HS-5 (cell line): ENCODE measurements at places on chromosomes 16 and 17.

- no peak for DNase-seq
Observed at GRCh38 chr16:31537362-31538242, 9.9 kb downstream of the AHSP start.

- DNase-seq = peak; percentile 29
Observed at GRCh38 chr17:9839433-9839832, 13.7 kb downstream of the GLP2R start.

GRCh38 chr17:60604686-60605334 is 4.8 kb downstream of the PPM1D start:
- DNase-seq = peak; percentile 68

DNA sequence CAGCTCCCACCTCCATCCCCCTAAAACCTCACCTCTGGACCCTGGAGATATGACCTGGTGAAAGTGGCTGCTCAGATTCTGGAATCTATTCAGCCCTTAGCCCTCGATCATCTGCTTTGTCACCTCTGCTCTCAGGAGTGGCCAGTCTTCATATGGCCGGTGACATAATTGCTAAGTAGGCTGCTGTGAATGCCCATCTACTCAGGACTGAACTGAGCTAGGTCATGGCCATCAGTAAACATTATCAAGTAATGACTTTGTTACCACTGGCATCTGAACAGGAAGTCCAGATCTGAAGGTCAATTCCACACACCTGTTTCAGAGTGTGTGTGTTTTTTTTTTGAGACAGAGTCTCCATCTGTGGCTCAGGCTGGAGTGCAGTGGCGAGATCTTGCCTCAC is 78.6 kb downstream of the CDK5R1 start:
- DNase-seq = no peak

DNA sequence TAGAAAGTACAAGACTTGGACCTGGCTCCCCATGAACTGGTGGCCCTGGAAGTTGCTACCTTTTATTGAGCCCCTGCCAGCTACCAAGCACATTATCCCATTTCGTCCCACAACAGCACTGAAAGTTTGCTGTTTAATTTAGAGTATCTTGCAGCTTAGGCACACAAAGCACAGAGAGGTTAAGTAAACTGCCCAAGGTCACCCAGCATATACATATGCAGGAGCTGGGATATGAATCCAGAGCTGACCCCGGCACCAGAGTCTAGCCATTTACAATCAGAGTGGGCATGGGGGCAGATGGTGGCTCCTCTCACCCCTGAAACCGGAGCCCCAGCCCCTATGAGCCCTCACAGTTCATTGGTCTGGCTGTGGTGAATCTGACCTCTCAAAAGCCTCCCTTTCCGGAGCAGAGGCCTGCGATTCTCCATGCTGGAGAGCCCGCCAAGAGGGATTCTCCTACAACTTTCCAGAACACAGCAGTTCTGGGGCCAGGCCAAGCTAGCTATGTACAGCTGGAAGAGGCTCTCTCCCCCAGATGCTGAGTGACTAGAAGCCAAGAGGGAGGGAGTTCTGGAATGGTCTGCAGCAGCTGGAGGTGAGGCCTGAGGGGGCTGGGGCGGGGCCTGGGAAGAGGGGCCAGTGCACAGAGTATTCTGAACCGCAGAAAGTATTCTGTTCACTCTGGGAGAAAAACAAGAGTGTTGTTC is 58.3 kb downstream of the SREBF1 start:
- no peak for DNase-seq

- no peak for DNase-seq
Observed at GRCh38 chr17:45970659-45971058, 28.4 kb upstream of the STH start.

DNA sequence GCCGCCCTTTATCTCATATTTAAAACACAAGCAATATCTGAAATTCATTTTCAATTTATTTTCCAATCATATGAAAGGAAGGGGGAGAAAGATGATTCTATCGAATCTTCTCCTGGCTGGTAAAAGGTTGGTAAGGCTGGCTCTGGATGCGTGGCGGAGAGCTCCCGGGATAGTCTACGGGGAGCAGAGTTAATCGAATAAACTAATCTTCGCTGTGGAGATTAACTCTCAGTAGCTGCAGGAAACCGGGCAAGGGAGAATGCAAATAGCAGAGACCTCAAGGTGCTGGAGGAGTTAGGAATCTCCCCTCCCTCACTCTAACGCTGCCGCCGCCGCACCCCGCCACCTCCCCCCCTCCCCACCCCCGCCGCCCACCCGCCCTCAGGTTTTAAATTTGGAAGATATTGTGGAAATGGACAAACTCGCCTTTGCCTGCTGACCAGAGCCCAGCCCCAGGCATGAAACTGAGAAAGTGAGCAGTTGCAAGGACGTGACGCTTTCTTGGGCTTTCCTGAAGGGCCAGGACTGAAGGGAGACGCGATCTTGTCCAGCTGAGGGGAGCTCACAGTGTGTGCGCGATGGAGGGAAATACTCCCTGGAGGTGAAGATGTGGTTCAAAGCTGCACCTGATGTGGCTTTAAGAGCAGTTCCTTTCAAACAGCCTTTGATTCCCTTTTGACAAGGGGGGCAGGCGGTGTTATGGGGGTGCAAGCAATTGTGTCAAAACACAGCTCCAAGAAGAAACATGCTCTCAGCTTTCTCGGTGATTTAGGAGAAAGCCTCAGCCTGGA is 308.2 kb upstream of the IRX3 start:
- DNase-seq = no peak

DNA sequence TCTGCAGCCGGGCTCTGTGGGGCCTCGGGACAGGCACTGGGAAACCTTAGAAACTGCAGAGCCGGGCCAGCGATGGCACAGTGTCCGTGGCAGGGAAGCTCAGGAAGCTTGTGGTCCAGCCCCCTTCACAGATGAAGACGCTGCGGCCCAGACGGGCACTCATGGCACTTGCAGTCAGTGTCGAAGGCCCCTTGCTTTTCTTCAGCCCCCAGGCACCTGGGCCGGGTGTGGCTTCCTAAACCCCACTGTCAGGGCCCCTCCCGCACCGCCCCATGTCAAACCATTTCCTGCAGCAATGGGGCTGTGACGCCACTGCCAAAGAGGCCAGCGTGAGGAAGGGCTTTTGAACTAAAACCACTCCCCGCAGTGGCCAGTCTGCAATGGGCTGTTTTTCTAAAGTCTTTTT is 164.0 kb downstream of the LAT start:
- DNase-seq = no peak

- no peak for DNase-seq
Observed at GRCh38 chr16:62194828-62195227, 158.6 kb upstream of the CDH8 start.

GRCh38 chr16:67406111-67406971 is 9.9 kb downstream of the ZDHHC1 start:
- peak; percentile 68 for DNase-seq

GRCh38 chr16:89484041-89484501 is 6.3 kb downstream of the ANKRD11 start:
- no peak for DNase-seq

DNA sequence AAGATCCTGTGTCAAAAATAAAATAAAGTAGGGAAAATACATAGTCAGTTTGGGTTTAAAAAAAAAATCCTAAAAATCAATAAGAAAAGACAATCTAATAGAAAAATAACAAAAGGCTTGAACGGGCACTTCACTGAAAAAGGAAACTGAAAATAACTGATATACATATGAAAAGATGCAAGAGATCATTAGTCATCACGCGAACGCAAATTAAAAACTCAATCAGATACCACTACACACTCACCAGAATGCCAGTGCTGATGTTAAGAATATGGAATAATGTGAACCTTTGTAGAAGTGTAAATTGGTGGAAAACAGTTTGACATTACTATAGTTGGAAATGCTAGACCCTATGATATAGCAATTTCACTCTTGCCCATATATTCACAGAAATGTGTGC is 14.6 kb downstream of the GNGT2 start:
- no peak for DNase-seq

GRCh38 chr17:67280279-67280678 is 35.3 kb upstream of the HELZ start:
- DNase-seq = no peak

GRCh38 chr16:17444658-17445057 is 26.1 kb downstream of the XYLT1 start:
- DNase-seq = no peak

GRCh38 chr16:84583995-84584394 is 33.9 kb downstream of the COTL1 start:
- no peak for DNase-seq

DNA sequence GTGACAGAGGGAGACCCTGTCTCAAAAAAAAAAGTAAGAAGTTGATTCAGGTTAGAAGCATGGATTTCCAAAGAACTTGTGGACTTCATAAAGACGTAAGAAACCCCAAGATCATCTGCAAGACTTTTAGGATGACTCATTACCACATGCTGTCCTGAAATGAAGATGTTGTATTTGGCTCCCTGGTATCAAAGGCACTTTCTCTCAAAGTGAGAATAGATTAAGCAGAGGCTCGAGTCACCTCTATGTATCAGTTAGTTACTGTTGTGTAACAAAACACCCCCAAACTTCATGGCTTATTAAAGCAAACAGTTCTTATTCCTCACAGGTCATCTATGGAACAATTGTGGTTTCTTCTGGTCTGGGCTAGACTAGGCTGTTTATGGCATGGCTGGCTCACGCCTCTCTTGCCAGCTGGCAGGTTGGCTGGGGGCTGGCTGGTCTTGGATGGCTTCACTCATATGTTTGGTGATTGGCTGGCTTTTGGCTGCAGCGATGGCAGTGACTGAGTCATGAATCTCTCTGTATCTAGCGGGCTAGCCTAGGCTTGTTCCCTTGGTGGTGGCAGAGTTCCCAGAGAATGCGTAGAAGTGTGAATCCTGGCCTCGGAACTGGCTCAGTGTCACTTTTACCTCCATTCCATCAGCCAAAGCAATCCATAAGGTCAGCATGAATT is 60.4 kb upstream of the MSI2 start:
- DNase-seq = no peak
